ENCODE measurements at places on chromosomes 2 and 18.

DNA sequence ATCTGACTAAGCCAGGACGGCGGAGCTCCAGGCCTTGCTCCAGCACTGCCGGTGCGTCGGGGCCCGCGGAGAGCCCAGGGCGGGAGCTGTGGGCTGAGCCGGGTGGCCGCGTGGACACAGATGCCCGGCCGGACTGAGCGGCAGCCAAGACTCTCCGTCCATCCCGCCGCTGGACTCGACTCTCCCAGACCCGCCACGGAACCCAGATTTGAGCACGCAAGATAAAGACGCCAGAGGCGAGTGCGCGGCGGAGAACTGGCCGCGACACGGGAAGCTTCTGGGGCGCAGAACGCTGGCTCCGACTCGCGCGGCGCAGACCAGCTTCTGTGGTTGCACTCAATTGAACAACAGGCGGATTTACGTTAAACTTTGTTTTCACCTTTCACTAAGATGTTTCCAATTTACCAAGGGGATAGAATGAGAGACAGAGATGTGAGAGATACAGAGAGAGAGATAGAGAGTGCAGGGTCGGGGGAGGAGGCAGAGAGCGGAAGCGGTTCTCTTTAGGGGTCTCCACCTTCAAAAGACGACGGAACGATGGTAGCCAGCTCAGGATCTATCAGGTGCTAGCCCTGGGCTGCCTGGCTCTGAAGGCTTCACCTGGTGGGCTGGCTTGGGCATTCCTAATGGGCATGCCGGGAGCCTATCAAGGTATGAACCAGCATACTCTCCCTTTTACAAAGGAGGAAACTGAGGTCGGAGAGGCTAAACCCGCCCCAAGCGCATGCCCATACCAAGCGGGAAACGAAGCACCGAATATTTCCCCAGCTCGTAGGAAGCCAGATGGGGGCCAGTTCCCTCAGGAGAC is 10.4 kb upstream of the EN1 start:
- no peak for DNase-seq

DNA sequence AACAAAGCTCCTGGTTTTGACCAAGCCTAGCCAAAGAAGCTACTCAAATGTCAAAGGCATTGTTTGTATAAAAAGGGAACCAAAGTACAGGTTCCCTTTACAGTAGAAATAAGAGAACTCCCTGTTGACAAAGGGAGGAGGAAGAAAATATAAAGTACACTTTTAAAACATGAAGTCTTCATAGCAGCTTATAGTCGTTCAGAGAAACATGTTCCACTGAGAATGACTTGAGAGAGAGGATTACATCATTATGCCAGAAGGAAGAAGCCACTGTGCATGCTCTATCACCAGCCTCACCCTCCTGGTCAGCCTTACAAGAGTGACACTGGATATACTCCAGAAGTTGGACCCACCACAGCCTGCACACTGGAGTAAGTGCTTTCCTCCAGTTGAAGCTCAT is 2.5 kb upstream of the DHRS9 start:
- no peak for DNase-seq

- no peak for DNase-seq
Measured at GRCh38 chr2:46852124-46852523, 63.5 kb downstream of the MCFD2 start.

GRCh38 chr2:46029332-46029811 is 267.8 kb upstream of the EPAS1 start:
- no peak for DNase-seq

GRCh38 chr2:97900806-97901205 is 94.9 kb downstream of the TMEM131 start:
- DNase-seq, result no peak

DNA sequence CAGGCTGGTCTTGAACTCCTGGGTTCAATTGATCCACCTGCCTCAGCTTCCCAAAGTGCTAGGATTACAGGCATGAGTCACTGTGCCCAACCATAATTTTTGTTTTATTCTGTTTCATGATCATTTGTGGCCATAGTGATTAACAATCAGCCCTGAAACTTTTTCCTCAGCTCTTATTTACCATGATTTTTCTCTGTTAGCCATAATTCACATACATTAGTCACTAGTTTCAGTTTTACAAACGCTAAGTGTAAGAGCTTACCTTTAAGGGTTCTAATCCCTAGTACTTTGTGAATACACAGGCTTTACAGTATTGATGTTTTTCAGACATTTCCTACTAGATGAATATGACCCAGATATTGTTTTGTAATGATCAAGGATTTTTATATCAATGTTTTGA is 216.1 kb downstream of the DPP4 start:
- DNase-seq, result no peak

DNA sequence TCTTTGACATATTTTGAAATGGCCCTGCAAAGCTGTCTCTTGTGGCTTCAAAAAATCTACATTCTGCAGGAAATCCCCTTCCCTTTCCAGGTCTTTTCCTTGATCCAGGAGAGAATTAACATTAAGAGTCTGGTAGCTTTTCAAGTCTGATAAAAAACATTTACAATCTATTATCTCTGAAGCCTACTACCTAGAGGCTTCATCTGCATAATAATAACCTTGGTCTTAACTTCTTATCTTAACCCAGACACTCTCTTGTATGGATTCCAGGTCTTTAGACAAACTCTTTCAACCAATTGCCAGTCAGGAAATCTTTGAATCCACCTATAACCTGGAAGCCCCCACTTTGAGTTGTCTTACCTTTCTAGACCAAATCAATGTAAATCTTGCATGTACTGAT is 179.3 kb upstream of the ZC3H15 start:
- DNase-seq, result no peak

Data from activated CD4-positive, alpha-beta T cell treated with anti-CD3 and anti-CD28 coated beads, Interleukin-2, amount 50 U/mL, for 48 hours (primary cell).